ENCODE measurements at places on chromosomes 1 and 21.

DNA sequence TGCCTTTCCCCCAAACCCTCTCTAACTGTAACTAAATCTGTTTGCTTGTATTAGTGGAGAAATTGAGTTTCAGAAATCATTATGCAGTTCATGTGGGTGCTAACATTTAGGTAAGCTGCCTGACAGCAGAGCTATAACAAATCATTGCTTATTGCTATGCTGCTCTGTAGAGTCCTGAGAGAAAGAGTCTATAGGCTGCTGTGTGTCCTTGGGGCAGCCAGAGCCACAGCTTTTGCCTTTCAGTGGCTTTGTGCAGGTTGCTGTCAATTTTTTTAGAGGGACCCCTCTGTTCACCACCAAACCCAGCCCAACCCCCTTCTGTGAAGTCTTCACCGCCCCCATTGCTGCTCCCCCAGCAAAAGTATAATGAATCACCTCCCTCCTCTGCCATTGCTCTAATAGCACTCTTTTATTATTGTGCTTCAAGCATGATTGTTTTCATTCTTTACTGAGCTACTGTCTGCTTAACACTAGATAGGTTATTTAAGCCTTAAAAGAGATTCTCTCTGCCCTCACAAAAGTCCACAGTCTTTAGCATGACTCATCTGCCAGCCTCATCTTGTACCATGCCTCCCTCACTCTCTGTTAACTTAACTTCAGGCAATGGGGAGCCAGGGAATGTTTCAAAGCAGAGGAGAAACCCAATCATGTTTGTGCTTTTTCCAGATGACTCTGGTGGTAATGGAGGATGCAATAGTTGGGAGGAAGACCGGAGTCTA, 38.6 kb downstream of the DIRAS3 start:
- H3K4me1 ChIP-seq: no peaks in the 10 kb centered on the region
- no peaks in the 10 kb centered on the region for H3K36me3 ChIP-seq
- H3K4me3 ChIP-seq: no peak overlapping the region

DNA sequence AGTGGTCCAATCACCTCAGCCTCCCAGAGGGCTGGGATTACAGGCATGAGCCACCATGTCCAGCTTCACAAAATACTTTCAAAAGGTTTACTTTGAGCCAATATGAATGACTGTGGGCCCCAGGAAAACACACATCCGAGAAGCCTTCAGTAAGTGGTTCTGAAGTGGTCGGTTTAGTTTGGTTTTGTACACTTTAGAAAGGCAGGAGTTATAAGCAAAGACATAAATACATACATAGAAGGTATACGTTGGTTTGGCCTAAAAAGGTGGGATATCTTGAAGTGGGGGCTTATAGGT, 3.2 kb upstream of the MIB2 start:
- peaks cover 38% of the 10 kb centered on the region for H3K4me1 ChIP-seq
- H3K4me3 ChIP-seq: no peak overlapping the region
- no peaks in the 10 kb centered on the region for H3K27me3 ChIP-seq
- peak overlapping the region; percentile 1 for H3K27ac ChIP-seq
- H3K36me3 ChIP-seq: peaks cover 14% of the 10 kb centered on the region

- peak overlapping the region; percentile 73 for H3K27ac ChIP-seq
- peaks cover 24% of the 10 kb centered on the region for H3K4me1 ChIP-seq
- peak overlapping the region; percentile 53 for H3K4me3 ChIP-seq
- no peak for DNase-seq
- peaks cover 2% of the 10 kb centered on the region for H3K36me3 ChIP-seq
- peaks cover 4% of the 10 kb centered on the region for H3K27me3 ChIP-seq
These were observed 1.6 kb upstream of the SLC19A1 start for GRCh38 chr21:45543710-45544448.

- H3K4me3 ChIP-seq: no peak overlapping the region
- no peaks in the 10 kb centered on the region for H3K36me3 ChIP-seq
- H3K27ac ChIP-seq: no peak overlapping the region
- DNase-seq: no peak
- H3K27me3 ChIP-seq: peaks cover 15% of the 10 kb centered on the region
- H3K4me1 ChIP-seq: no peaks in the 10 kb centered on the region
These were observed 26.9 kb upstream of the C1orf21 start for GRCh38 chr1:184359909-184360308.

GRCh38 chr1:78447086-78447485, 43.7 kb upstream of the PTGFR start:
- no peaks in the 10 kb centered on the region for H3K36me3 ChIP-seq
- DNase-seq: no peak
- H3K4me1 ChIP-seq: no peaks in the 10 kb centered on the region
- no peaks in the 10 kb centered on the region for H3K27me3 ChIP-seq
- no peak overlapping the region for H3K4me3 ChIP-seq

DNA sequence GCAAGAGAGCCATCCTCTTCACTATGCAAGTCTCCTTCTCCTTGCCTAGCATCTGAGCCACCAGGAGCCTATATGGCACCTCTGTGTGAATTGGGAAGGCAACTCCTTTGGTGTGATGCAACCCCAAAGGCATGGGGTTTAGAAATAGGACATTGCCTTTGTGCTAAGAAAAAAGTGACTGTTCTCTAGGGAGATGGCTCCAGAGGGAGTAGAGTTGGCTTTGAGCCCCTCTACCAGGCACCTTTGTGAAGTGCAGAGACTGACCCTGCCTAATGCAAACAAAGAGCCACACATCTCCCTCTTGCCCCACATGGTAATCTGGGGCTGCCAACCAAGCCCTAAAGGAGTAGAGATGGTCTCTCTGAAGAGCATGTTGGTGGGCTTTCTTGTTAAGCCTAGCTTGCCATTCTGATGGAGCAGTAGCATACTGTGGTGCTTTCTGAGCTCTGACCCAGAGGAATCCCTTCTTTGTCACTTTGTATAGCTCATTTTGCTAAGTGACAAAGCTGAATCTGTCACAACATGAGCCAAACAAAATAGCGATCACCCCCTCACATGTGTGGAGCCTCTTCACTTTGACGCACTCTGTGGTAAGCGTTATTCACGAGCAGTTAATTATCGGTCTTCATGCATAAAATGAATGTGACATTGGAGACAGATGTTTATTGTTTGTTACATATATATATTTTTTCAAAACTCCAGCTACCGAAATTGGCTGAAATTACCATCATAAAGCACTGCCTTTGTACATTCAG, 74.4 kb downstream of the RWDD3 start:
- H3K36me3 ChIP-seq: no peaks in the 10 kb centered on the region
- no peak overlapping the region for H3K4me3 ChIP-seq
- no peaks in the 10 kb centered on the region for H3K4me1 ChIP-seq
- no peak overlapping the region for H3K27ac ChIP-seq

DNA sequence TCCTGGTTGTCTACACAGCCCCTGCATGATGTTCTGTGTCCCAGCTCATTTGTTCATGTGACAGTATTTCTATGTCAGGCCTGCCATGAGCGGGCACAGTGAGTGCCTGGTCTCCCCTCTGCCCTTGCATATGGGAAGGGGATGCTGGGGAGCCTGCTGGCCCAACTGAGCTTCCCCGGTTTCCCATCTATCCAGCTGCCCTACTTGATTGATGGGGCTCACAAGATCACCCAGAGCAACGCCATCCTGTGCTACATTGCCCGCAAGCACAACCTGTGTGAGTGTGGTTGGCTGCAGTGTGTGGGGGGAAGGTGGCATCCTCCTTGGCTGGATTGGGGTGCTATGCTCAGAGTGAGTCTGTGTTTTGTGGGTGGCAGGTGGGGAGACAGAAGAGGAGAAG, 1.5 kb downstream of the GSTM4 start:
- H3K4me3 ChIP-seq: peak overlapping the region; percentile 40
- DNase-seq: no peak
- H3K27ac ChIP-seq: no peak overlapping the region
- peaks cover 32% of the 10 kb centered on the region for H3K27me3 ChIP-seq

GRCh38 chr1:41623736-41624135, 139.3 kb upstream of the EDN2 start:
- H3K4me3 ChIP-seq: no peak overlapping the region
- H3K27me3 ChIP-seq: no peaks in the 10 kb centered on the region
- H3K4me1 ChIP-seq: peaks cover 31% of the 10 kb centered on the region
- DNase-seq: no peak
- H3K36me3 ChIP-seq: peaks cover 12% of the 10 kb centered on the region

DNA sequence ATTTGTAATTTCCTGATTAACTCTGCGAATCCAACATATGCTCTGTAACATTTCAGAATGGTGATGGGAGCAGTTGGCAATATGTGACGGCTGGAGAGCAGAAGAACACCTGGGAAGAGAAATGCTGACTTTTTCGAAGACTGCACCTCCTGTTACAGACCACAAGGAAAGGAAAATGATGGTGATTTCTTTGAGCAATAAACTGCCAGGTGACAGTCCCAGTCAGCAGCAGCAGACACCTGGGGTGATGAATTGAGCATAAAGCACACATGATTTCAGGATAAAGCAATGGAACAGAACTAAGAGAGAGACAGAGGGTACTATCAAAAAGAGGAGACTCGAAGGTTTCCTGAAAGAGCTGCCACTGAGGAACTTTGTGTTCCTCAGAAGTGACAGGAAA, 528.6 kb downstream of the NEGR1 start:
- no peak overlapping the region for H3K4me3 ChIP-seq
- H3K27me3 ChIP-seq: no peaks in the 10 kb centered on the region
- H3K4me1 ChIP-seq: no peaks in the 10 kb centered on the region
- DNase-seq: no peak

- DNase-seq: no peak
- no peak overlapping the region for H3K27ac ChIP-seq
- H3K4me3 ChIP-seq: no peak overlapping the region
- no peaks in the 10 kb centered on the region for H3K27me3 ChIP-seq
- H3K36me3 ChIP-seq: no peaks in the 10 kb centered on the region
- no peaks in the 10 kb centered on the region for H3K4me1 ChIP-seq
These were observed 13.2 kb downstream of the PPP1R12B start for GRCh38 chr1:202361701-202362100.

GRCh38 chr1:74502432-74502831, 10.0 kb downstream of the LRRC53 start:
- H3K27ac ChIP-seq: no peak overlapping the region
- no peak for DNase-seq
- no peaks in the 10 kb centered on the region for H3K4me1 ChIP-seq

- no peaks in the 10 kb centered on the region for H3K27me3 ChIP-seq
- H3K4me1 ChIP-seq: no peaks in the 10 kb centered on the region
- H3K36me3 ChIP-seq: no peaks in the 10 kb centered on the region
- no peak overlapping the region for H3K4me3 ChIP-seq
- H3K27ac ChIP-seq: no peak overlapping the region
These were observed 549.3 kb downstream of the NCAM2 start for GRCh38 chr21:21547368-21547953.

- no peak for DNase-seq
- H3K36me3 ChIP-seq: no peaks in the 10 kb centered on the region
- peak overlapping the region; percentile 42 for H3K27ac ChIP-seq
These were observed 3.9 kb downstream of the CLDN19 start for GRCh38 chr1:42736152-42736551.

DNA sequence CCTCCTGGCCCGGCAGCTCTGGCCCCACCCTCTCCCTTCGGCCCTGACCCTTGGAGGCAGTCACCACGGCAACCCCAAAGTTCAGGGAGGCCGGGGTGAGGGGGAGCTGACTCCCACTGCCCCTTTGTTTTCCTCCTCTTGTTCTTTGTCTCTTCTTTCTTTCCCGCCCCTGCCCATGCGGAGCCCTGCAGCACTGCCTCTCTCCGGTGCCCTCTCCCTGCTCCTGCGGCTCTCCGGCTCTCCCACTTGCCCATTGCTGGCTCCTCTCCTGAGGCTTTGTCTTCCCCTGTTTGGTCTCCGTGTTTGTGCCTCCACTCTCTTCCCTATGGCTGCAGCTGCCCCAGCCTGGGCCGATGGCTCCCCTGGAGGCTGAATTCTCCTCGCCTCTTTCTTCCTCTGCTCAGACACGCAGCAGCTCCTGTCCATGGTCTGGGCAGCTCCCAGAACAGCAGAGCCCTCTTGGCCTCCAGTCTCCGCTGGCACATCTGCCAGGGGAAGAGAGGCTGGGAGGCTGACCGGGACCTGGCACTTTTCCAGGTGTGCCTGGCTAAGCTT, 5.8 kb downstream of the CELSR2 start:
- no peaks in the 10 kb centered on the region for H3K4me1 ChIP-seq

- peaks cover 49% of the 10 kb centered on the region for H3K36me3 ChIP-seq
- DNase-seq: no peak
- no peaks in the 10 kb centered on the region for H3K4me1 ChIP-seq
- H3K4me3 ChIP-seq: no peak overlapping the region
- no peaks in the 10 kb centered on the region for H3K27me3 ChIP-seq
These were observed 28.2 kb upstream of the IKBKE start for GRCh38 chr1:206442101-206442500.

Measured in activated naive CD4-positive, alpha-beta T cell treated with anti-CD3 and anti-CD28 coated beads, Interleukin-2, amount 10 ng/mL, durations not matched to agents 7 days and 5 days (primary cell).